Nephron progenitor cell (in vitro differentiated cells): ENCODE measurements at places on chromosomes 1 and 21.

DNA sequence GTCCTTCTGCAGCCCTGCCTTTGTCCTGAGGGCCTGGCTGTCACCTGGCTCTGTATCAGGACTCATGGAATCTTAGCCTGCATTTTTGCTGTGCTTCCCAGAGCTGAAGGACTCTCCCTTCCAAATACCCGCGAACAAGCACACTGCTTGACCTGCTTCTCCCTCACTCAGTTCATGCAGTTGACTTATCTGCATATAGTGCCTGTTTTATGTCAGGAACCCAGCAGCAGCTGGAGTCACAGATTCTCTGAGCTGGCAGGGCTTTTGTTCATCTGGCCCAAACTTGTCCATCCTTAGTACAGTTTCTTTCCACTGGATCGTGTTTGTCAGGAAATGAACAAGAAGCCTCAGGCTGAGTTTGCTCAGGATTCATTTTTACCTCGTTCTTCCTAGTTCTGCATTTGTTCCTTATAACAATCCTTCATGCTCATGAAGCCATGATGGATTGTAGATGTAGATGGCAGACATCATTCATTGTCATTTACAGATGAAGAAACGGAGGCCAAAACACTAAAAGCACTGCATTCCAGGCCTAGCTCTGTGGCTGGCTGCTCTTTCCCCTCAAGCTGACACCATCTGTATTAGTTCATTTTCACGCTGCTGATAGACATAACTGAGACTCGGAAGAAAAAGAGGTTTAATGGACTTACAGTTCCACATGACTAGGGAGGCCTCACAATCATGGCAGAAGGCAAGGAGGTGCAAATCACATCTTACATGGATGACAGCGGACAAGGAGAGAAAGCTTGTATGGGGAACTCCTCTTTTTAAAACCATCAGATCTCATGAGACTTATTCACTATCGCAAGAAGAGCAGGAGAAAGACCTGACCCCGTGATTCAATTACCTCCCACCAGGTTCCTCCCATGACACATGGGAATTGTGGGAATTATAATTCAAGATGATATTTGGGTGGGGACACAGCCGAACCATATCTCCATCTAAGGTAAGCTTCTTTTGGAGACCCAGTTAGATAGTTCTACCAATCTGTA is 150.9 kb downstream of the HIVEP3 start:
- DNase-seq: no peak
- H3K4me1 ChIP-seq: peaks cover 9% of the 10 kb centered on the region
- no peak overlapping the region for H3K27ac ChIP-seq
- H3K4me3 ChIP-seq: no peak overlapping the region
- no peaks in the 10 kb centered on the region for H3K36me3 ChIP-seq
- H3K27me3 ChIP-seq: peaks cover 36% of the 10 kb centered on the region

DNA sequence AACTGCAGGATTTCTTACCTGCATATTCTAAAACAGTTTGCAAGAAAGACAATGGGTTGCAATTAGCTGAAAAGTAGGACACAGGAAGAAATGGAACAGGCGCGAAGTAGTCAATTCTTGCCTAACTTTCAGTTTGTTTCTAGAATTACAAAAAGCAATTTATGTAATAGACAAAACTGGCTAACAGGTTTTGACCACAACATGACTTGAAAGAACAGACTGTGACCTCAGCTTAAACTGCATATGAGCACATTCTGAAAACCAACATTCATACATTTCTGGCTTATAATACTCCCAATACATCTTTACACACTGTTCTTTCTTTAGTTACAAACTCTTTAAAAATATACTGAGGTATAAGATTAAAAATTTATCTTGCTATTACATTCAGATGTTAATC is 405.9 kb upstream of the B3GALT2 start:
- no peak for DNase-seq
- no peak overlapping the region for H3K4me3 ChIP-seq
- no peaks in the 10 kb centered on the region for H3K36me3 ChIP-seq
- peaks cover 5% of the 10 kb centered on the region for H3K27me3 ChIP-seq
- H3K27ac ChIP-seq: no peak overlapping the region

DNA sequence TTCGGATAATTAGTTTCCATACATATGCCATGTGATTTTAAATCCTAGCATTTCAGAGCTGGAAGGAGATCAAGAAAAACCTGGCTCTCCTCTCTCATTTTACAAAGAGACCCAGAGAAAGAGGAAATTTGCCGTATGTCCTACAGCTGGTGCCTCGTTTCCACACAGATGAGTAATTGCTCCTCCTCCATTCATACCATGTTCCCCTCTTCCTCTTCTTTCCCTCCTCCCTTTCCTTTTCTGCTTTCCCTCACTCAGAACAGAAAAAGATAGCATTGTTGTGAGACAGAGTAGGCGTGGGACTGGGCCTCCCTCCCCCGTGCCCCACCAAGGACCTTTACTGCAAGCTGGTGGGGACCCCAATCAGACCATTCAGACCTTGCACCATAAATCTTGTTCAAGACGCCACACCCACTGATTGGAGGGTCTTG is 13.7 kb upstream of the SLC44A3 start:
- H3K4me1 ChIP-seq: peaks cover 63% of the 10 kb centered on the region
- peak; percentile 58 for DNase-seq
- peak overlapping the region; percentile 26 for H3K27ac ChIP-seq
- H3K27me3 ChIP-seq: peaks cover 6% of the 10 kb centered on the region

- peaks cover 78% of the 10 kb centered on the region for H3K4me1 ChIP-seq
- no peak for DNase-seq
- H3K36me3 ChIP-seq: no peaks in the 10 kb centered on the region
- no peaks in the 10 kb centered on the region for H3K27me3 ChIP-seq
- H3K27ac ChIP-seq: no peak overlapping the region
- no peak overlapping the region for H3K4me3 ChIP-seq
Measured at GRCh38 chr1:7458946-7459345, 312.1 kb upstream of the VAMP3 start.

- no peaks in the 10 kb centered on the region for H3K36me3 ChIP-seq
- H3K27me3 ChIP-seq: peaks cover 22% of the 10 kb centered on the region
- no peak for DNase-seq
- peak overlapping the region; percentile 91 for H3K27ac ChIP-seq
Measured at GRCh38 chr1:47697616-47698335, 259.9 kb downstream of the FOXD2 start.
